ENCODE measurements at places on chromosomes 11 and 22. TPM values are rescaled to one million over a fixed set of nuclear protein-coding genes. Genes with fewer than 3 reads are reported as not detected.

The FERMT3 gene
- polyA plus RNA-seq, result 10.0 TPM

The RFPL2 gene
- not detected for polyA plus RNA-seq

The TTC12 gene
- polyA plus RNA-seq, result 10.3 TPM

The ELMOD1 gene
- polyA plus RNA-seq, result 4.5 TPM

The GRAP2 gene
- not detected for polyA plus RNA-seq

The PRR33 gene
- polyA plus RNA-seq, result 2.4 TPM

The TMEM45B gene
- polyA plus RNA-seq, result 2.0 TPM

The SLC22A8 gene
- not detected for polyA plus RNA-seq

The TRPC6 gene
- polyA plus RNA-seq, result not detected

The OR52B2 gene
- polyA plus RNA-seq, result not detected

The DGAT2 gene
- polyA plus RNA-seq, result 0.17 TPM

The GLYATL1 gene
- polyA plus RNA-seq, result 1.4 TPM

The TBCEL gene
- polyA plus RNA-seq, result 12.6 TPM

The FOSL1 gene
- not detected for polyA plus RNA-seq

The IGSF9B gene
- polyA plus RNA-seq, result 18.5 TPM

The CFL1 gene
- not detected for polyA plus RNA-seq

The MTFP1 gene
- 3.6 TPM for polyA plus RNA-seq

The BAIAP2L2 gene
- polyA plus RNA-seq, result 0.52 TPM

The NEU3 gene
- polyA plus RNA-seq, result 12.5 TPM

The CDC42BPG gene
- polyA plus RNA-seq, result 0.53 TPM

The RCOR2 gene
- not detected for polyA plus RNA-seq

The OR8G5 gene
- not detected for polyA plus RNA-seq

The MYRF gene
- 0.81 TPM for polyA plus RNA-seq

The SPDYC gene
- polyA plus RNA-seq, result not detected

The HPX gene
- polyA plus RNA-seq, result 1.2 TPM

The DCDC1 gene
- polyA plus RNA-seq, result 0.26 TPM

The MOGAT2 gene
- polyA plus RNA-seq, result not detected

The PGA4 gene
- 0.43 TPM for polyA plus RNA-seq

The CNTF gene
- polyA plus RNA-seq, result 0.66 TPM

The OR2AG2 gene
- not detected for polyA plus RNA-seq

The CNGA4 gene
- polyA plus RNA-seq, result 0.31 TPM

The TBX10 gene
- polyA plus RNA-seq, result not detected

The CCDC34 gene
- 22.0 TPM for polyA plus RNA-seq

The RNH1 gene
- not detected for polyA plus RNA-seq

The UNC93B1 gene
- polyA plus RNA-seq, result 12.6 TPM

The GAS2L1 gene
- 9.3 TPM for polyA plus RNA-seq

The OR51I1 gene
- not detected for polyA plus RNA-seq

The MPEG1 gene
- polyA plus RNA-seq, result 8.4 TPM

The MS4A1 gene
- polyA plus RNA-seq, result 0.18 TPM

The GNG3 gene
- polyA plus RNA-seq, result 0.34 TPM

The C11orf42 gene
- polyA plus RNA-seq, result 0.11 TPM

The POU2AF3 gene
- polyA plus RNA-seq, result 4.0 TPM

The CASP5 gene
- 0.33 TPM for polyA plus RNA-seq

All from muscle of arm (tissue), 14 donors.